ENCODE measurements at places on chromosomes 3 and 15.
A peak's percentile ranks its signal among the peaks of the same experiment; 100 is the strongest.

DNA sequence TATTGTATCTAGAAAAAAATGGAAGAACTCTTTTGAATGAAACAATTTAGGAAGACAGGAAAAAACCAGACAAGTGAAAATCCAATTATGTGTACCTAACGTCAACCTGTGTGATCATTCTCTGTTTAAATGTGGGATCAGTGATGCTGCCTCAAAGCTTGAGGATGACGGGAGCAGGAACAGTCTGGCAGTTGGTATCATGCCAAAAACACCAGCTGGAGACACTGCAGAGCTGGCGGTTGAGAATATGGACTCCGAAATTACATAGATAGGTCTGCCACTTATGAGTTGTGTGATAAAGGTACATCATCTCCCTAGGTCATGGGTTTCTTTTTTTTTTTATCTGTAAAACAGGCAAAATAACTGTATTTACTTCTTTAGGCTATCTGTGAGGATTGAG is 480.5 kb downstream of the CNTN4 start:
- no peak for DNase-seq

DNA sequence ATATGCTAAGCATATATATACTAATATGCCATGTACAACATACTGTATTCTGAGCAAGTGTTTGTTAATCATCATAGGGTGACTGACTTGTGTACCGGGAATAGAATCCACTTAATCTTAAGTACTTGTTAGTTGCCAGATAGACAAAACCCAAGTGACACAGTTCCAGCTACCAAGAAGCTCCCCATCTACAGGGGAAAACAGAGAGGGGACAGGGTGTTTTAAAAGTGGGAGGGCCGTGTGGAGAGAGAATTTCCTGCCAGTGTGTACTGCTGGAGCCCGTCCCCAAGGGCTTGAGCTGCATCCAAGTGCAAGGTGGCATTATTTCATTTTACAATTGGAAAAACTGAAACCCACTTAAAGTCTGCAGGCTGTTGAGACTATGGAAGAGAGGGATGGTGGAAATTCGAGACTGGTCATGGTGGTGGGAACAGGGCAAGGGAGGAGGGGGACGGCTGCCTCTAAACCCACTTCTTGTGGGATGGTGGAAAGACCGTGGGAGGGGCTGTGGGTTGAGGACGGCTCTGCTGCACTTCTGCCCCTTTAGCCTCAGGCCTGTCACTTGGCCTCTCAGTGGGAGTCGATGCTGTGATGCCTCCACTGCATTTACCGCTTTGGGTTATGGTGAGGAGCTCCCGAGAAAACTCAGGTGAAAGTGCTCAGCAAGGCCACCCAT is 310.6 kb upstream of the LRRFIP2 start:
- no peak for DNase-seq

- DNase-seq, result no peak
Measured at GRCh38 chr3:175432376-175433025, 573.4 kb downstream of the NAALADL2 start.

DNA sequence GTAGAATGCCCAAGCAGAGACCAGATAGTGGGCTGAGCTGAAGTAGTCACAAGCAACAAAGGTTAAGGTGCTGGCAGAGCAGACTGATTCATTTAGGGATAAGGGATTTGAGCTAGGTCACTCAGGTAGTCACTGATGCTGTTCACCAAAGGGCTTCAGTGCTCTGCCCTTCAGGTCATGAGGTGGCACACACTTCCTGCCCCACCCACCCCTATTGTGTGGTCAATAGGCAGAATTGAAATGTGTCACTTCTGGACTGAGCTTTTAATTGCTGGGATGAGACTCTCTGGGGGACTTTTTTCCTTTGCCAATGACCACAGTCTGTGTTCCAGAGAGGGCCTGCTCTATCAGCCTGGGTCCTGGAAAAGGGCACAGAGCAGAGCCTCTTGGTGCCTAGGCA is 2.9 kb upstream of the DIS3L start:
- DNase-seq, result no peak

DNA sequence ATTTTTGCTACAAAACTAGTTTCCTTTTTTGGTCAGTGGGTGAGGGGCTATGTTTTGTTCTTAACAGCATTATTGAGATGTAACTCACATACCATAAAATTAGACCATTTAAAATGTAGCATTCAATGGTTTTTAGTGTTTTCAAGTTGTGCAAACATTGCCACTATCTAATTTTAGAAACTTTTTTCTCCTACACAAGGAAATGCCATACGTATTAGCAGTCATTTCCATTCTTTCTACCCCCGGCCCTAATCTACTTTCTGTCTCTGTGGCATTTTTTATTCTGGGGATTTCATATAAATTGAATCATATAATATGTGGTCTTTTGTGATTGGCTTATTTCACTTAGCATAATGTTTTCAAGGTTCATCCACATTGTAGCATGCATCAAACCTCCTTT is 55.0 kb upstream of the TIPARP start:
- no peak for DNase-seq

GRCh38 chr3:17771177-17772017 is 29.0 kb upstream of the TBC1D5 start:
- DNase-seq, result no peak

- peak; percentile 31 for DNase-seq
Measured at GRCh38 chr15:72197460-72198355, at the start of gene GRAMD2A. Gene GRAMD2A, minus strand, starts transcription at chr15:72197787.

DNA sequence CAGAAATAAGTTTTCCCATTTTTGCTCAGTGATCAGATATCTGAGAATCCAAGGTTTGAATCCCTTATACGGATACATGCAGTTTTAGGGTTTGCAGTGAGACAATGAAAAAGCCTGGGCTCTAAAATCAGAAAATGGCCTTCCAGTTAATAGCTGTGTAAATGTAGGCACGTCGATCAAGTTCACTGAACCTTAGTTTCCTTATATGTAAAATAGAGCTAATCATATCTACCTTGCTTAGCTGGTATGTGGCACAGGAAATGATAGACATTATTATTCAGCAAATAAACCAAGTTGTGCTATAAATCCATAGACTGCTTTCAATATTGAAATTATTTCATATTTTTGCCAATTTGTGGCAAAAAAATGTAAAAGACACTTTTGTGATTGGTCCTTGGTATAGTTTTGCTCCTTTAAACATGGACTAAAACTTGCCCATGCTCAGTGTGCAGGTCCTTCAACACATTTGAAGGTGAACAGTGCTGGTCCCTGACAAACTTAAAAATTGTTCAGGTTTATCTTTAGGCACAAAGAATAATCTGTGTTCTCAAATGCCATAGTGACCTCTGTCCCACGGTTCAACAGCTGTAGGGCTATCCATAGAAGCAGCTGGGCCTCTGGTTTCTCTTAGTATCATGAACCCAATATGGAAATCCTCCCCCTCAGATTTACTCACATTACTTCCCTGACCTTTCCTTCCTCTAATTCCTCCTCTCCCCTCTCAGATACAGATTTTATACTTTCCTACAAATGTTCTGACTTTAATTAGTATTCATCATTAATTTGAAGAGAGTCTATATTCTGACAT is 51.0 kb downstream of the CCDC54 start:
- DNase-seq, result no peak

DNA sequence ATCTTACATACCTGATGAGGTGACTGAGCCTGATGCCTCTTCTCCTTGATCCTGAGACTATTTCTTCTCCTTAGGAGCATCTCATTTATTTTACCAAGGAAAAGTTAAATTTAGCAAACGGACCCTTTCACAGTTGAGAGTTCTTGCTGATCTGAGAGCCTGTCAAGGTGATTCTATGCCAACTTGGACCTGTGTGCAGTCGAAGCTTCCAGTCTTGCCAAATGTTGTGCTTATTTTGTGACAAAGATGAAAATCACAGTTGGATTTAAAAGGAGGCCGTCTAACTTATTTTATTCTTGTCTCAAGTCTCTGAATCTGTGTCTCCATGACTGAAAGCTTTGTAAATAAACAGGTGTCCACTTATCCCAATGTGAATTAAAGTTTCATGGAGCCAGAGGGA is 296.3 kb upstream of the EPHA3 start:
- DNase-seq, result no peak

GRCh38 chr3:172627057-172627809 is 83.6 kb downstream of the NCEH1 start:
- DNase-seq, result no peak

- DNase-seq, result no peak
Measured at GRCh38 chr15:86382341-86382740, 302.7 kb downstream of the AGBL1 start.

- DNase-seq, result no peak
Measured at GRCh38 chr15:96232335-96232734, 98.2 kb upstream of the NR2F2 start.

- no peak for DNase-seq
Measured at GRCh38 chr3:147574621-147575020, 165.5 kb downstream of the ZIC1 start.

GRCh38 chr3:56061279-56061626 is 407.0 kb downstream of the ERC2 start:
- no peak for DNase-seq

DNA sequence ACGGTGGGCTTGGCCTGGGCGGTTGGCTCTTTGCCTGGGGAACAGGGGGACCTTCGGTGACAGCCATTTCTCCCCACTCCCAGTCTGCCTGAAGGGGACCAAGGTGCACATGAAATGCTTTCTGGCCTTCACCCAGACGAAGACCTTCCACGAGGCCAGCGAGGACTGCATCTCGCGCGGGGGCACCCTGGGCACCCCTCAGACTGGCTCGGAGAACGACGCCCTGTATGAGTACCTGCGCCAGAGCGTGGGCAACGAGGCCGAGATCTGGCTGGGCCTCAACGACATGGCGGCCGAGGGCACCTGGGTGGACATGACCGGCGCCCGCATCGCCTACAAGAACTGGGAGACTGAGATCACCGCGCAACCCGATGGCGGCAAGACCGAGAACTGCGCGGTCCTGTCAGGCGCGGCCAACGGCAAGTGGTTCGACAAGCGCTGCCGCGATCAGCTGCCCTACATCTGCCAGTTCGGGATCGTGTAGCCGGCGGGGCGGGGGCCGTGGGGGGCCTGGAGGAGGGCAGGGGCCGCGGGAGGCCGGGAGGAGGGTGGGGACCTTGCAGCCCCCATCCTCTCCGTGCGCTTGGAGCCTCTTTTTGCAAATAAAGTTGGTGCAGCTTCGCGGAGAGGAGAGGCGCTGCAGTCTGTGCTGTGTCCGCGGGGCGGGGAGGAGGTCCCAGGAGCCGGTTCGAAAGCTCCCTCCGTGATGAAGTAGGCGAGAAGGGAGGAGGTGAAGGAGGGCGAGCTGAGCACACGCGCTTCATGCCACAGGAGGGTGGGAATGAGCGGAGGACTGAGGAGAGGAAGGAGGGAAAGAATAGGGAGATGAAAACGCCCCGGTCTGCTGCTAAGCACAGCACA is 9.6 kb downstream of the CLEC3B start:
- DNase-seq, result peak; percentile 29
